Activated T-helper 1 cell treated with anti-CD3 and anti-CD28 coated beads, Interleukin-2, amount 50 U/mL, for 16 hours (primary cell): ENCODE measurements at places on chromosomes 4 and X.

GRCh38 chr4:54625391-54625790, 32.4 kb upstream of the KIT start:
- DNase-seq = no peak

- DNase-seq = no peak
Observed at GRCh38 chr4:121217351-121217750, 53.2 kb upstream of the TNIP3 start.

DNA sequence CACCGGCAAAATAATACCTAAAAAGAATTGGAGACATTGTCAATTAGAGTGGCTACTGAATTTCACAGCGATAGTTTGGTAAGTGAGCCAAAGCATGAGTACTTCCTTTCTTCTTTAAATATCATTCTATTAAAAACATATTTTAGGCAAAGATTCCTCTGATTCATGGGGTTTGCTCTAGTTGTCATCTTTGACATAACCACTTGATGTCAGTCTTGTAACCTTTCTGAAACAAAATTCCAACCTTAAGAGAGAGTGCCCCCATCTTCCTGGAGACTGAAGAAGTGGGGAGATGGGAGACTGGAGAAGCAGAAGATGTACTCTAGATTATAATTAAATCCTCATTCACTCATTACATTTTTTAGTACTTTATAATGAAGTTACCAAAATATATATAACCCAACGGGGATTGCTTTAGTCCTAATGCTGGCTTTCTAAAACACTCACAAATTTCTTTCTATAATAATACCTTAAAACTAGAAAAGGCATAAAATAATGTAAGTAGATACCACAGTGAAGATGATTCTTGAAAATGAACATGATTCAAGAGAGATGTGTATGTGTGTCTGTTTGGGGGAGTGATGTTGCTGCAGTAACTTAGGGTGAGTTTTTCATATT, 96.4 kb downstream of the EMCN start:
- DNase-seq = no peak

DNA sequence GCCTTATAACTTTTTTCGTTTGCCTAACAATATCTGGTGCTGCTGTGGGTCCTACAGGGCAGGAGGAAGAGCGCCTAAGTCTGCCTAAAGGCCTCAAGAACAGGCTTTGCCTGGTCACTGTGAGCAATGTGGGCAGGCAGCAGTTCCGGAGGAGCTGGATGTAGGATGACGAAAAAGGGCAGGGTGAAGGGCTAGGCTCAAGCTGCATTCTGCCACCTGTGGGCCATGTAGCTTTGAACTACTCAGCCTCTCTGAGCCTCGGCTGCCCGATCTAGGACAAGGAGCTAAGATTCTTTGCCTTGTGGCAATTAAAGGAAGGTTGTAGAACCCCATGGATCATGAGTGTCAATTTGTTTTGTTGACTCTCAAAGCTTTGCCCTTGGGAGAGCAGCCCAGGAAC, 57.1 kb upstream of the MAMLD1 start:
- no peak for DNase-seq

- DNase-seq = no peak
Observed at GRCh38 chrX:110311437-110312230, 6.3 kb downstream of the AMMECR1 start.

GRCh38 chr4:139196462-139196861, 19.4 kb upstream of the ELF2 start:
- no peak for DNase-seq

GRCh38 chrX:47313056-47313455, 57.3 kb upstream of the ZNF157 start:
- DNase-seq = no peak

DNA sequence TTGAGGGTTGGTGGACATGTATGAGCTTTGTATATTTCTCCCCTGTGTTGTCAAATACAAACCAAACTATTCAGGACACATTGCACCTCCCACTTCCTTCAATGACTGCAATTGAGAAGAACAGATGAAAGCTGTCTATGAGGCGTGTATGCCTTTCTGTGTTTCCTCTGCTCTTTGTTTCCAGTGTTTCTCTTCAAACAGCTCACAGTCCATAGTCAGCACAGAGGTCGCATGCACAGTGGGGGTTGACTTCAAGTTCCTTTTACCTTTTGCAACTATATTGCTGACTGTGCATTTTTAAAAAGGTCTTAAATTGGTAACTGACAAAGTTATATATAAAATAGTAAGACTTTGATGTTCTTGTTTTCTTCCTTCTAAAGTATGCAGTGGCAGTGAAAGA, 957.8 kb downstream of the C4orf33 start:
- DNase-seq = no peak

DNA sequence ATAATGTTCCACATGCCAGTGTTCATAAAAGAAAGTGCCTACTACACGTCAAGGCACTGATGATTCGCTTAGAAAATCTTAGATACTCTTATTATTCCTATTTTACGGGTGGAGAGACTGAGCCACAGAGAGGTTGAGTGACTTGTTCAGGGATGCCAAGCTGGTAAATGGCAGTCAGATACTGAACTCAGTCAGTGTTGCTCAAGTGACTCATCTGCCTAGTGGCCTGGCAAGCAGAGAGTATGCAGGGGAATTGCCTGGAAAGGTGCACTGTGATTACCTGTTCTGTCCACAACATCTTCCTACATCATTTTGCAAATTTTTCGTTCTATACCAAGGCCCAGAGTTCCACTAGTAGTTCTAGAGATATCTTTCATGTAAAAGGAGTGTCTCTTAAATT, 68.4 kb downstream of the RAPGEF2 start:
- DNase-seq = no peak

DNA sequence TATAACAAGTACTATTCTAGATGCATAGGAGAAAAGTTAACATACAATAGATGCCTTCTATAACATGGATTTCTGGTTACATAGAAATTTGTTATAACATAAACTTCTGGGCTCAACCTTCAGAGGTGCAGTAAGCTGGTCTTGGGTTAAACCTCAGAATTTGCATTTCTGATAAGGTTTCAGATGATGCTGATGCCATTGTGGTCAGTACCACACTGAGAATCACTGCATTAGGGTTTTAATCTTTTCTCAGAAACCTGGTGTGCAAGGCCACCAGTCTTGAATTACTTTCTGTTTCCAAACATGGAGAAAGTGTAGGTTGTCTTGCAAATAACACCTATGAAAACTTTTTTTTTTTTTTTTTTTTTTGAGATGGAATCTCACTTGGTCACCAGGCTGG, 146.2 kb downstream of the SPOCK3 start:
- no peak for DNase-seq
